Right ventricle myocardium inferior (tissue), 1 donor: ENCODE measurements at places on chromosomes 2 and 18. TPM values are rescaled to one million over a fixed set of nuclear protein-coding genes. Genes with fewer than 3 reads are reported as not detected.

GRCh38 chr2:28751956-28752630 is 463 bp downstream of the PPP1CB start:
- peak; percentile 74 for DNase-seq

- DNase-seq = no peak
Measured at GRCh38 chr2:170013802-170014551, 164.0 kb upstream of the MYO3B start.

DNA sequence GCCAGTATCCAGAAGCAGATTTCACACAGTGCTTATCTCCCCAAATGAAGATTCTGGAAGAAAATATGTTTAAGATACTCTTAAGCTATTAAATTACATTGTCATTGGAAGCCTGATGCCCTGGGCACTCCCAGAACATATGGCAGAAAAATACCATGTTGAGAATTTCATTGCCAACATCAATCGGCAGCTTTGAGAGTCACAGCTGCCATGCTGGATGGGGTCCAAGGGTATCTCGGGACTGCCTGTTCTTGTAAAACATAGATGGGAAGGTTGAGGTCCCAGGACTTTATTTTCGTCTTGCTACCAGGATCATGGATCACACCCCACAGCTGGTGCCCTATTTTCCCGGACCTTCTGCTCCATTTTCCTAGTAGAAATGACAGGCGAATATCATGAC is 632.5 kb downstream of the SUCLG1 start:
- no peak for DNase-seq

Gene HNMT
- 13.0 TPM for total RNA-seq

- DNase-seq = no peak
Measured at GRCh38 chr2:62713837-62714236, 8.3 kb downstream of the EHBP1 start.

GRCh38 chr2:189439342-189439741 is 1.9 kb upstream of the WDR75 start:
- no peak for DNase-seq

Gene GPR55
- not detected for total RNA-seq

Gene INHA
- 1.9 TPM for total RNA-seq

DNA sequence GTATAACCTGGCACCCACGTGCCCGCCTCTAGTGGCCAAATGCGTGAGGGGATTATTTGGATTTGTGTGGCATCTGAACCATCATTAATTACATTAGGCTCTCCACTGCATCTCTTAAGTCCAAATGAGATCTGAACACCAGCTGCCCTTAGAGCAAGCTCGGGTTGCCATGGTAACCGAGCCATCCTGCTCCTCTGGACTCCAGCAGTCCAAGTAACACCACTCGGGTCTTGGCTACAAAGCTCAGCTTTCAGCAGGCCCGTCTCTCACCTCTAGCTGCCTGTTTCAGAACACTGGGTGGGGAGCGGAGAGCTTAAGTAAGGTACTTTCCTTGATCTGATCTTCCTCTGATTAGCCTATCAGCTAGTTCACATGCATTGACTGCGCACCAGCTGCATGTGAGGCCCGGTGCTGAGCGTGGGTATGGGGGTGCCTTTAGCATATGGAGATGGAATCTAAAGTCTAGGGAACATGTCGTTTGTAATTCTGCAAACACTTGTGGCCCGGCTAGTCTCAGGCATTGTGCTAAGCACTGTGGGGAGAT is 14.1 kb upstream of the CYS1 start:
- no peak for DNase-seq
